ENCODE measurements at places on chromosomes 5 and 9.

GRCh38 chr9:119795395-119795794 is 426.2 kb upstream of the BRINP1 start:
- no peak for DNase-seq

DNA sequence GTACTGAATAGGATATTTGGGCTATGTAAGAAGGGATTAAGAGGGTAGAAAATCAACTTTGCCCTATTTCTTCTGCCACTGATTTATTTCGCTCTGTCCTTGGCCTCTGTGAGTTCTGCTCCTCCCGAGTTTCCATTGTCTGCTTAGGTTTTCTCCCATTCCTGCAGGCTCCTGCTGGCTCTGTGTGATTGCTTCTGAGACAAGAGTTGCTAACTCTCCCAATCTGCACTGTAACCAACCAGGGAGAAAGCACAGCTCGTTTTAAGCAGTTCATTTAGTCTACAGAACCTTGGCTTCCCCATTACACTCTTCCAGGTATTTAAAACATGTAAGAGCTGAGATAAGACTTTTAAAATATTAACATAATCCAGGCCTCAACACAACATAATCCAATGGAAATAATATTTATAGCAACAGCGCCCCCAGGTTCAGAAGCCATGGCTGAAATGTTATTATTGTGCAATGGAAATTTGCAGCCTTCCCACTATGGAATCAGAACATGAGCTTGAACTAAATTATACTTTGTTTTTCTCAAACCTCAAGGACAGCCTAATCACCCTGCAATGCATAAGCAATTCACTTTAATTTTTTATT is 203.5 kb downstream of the ERCC6L2 start:
- DNase-seq, result no peak

GRCh38 chr9:84781458-84781857 is 111.9 kb downstream of the NTRK2 start:
- no peak for DNase-seq

GRCh38 chr9:4594545-4594944 is 67.5 kb upstream of the PLPP6 start:
- DNase-seq, result no peak

GRCh38 chr5:130796902-130797301 is 368.2 kb downstream of the HINT1 start:
- DNase-seq, result no peak

- no peak for DNase-seq
Observed at GRCh38 chr5:107395632-107396350, 274.9 kb downstream of the EFNA5 start.

DNA sequence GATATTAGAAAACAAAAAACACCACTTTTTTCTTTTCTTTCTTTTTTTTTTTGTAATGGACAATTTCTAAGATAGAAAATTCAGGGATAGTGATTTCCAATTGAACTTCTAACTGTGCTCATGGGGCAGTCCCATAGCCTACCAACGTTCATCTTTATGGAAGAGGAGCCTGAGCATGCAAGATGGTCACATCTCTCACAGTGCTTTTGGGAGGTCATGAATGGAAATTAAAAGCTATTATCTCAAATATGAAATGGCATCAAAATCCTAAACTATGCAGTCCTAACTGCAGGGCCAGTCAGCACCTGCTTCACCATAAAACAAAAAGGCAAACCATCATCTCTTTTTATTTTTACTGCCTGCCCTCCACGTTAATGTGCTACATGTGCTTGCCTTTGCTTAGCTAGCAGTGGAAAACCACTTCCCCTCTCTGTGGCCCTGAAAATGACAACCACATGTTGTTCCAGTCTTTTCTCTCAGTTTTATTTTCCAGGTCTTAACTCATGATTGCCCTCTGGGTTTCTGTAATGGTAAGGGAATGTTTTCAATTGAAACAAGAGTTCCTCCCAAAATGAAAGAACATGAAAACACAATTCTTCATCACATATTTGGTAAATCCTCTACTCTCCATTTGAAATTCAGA is 16.7 kb downstream of the IFNB1 start:
- peak; percentile 70 for DNase-seq

GRCh38 chr9:136138566-136138965 is 19.9 kb upstream of the TMEM250 start:
- DNase-seq, result no peak

DNA sequence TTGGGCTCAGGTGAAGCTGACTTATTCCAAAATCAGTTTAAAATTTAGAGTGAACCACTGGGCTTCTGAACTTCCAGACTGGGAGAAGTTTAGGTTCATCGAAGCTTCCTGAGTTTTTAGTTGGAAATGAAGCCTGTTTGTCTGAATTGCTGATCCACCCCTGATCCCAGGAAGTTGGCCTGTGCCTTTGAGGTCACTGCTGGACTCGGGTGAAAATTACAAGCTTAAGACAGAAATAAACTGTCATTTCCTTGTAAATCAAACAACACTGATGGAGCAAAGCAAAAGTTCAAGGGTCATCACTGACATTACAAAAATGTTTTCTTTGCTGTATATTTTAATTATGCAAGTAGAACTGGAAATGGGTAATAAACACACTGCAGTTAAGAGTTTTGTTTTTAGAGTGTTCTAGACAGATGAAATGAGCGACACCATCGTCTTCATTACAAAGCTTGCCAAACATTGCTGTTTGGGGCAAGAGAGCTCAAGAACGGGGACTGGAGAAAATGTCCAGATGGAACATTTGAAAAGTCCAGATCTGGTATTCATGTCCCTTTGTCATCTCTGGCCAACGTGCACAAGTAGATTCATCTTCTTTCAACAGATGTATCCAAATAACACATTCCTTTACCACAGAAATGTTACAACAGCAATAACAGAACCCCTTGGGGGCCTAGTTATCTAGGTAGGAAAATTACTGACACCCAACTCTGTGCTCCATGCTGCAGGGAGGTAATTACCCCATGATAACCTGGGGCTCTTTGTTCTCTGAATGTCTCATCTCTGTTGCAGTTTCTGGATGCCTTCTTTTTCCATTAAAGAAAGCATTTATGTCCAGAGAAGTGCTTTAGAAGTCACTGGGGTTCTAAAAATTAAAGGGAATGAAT is 142.4 kb upstream of the ERCC6L2 start:
- DNase-seq, result no peak

- no peak for DNase-seq
Observed at GRCh38 chr5:40453689-40454088, 226.0 kb upstream of the PTGER4 start.

GRCh38 chr5:68924481-68925145 is 169.2 kb upstream of the SLC30A5 start:
- DNase-seq, result peak; percentile 18

DNA sequence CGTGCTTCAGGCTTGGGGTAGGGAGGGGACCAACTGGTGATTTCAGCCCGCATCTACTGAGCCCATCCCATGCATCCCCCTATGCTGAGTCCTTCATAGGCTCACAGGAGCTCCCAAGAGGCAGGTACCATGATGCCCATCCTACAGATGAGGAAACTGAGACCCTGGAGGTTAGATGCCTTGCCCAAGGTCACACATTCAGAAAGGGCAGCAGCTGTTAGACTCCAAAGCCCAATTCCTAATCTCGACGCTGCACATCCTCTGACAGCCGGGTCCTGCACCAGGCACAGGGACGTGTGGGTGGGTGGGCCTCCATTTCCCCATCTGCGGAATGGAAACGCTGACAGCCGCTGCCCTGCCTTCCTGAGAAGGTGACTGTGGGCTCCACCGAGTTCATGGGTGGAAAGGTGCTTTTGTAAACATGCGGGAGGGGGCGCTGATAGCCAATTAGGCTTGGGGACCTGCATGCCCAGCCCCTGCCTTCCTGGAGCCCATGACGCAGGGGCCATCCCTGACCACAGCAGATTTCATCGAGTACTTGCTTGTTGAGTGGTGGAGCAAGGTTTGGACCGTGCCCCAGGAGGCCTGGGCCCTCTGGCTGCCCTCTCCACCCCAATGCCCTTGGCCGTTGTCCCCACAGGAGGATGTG is 2.2 kb downstream of the DNM1 start:
- no peak for DNase-seq

- no peak for DNase-seq
Observed at GRCh38 chr5:157594257-157594656, 18.7 kb upstream of the ADAM19 start.

- DNase-seq, result no peak
Observed at GRCh38 chr5:33801292-33801691, 90.5 kb downstream of the ADAMTS12 start.
